ENCODE measurements at places on chromosomes 3 and 15.
A peak's percentile ranks its signal among the peaks of the same experiment; 100 is the strongest.

DNA sequence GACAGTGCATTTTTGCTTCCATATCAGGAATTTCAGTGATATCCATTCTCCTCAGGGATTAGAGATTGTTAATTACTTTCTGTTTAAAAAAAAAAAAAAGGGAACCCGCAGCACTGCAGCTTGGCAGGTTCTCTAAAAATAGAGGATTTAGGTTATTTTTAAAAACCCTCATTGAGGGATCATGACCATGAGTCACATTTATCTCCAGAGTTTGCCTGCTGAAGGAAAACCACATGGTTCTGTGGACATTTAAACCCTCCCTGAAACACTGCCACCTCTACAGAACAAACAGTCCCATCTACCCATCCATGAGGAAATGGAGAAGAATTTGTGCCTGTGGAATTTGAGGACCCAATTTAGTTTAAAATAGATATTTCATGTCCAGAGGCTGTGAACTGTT is 66.2 kb upstream of the UBE2E1 start:
- no peak overlapping the region for H3K4me3 ChIP-seq
- H3K4me1 ChIP-seq = peaks cover 11% of the 10 kb centered on the region

DNA sequence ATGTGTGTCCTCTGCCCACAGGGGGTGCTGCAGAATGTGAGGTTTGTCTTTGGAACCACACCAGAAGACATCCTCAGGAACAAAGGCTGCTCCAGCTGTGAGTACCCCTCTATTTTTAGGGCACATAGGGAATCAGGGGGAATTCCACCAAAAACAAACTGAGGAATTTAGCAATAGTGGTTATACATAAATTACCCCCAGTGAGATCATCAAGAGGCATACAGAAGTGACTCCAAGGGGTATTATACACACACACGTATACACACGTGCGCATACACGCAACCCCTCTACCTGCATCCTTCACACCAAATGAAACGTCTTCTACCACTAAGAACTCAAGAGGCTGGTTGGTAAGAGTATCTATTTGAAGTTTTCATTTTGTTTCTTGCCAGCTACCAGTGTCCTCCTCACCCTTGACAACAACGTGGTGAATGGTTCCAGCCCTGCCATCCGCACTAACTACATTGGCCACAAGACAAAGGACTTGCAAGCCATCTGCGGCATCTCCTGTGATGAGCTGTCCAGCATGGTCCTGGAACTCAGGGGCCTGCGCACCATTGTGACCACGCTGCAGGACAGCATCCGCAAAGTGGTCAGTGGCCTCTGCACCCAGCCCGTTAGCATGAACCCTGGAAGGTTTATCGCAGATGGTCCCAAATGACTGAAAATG is 2.9 kb downstream of the THBS1 start:
- H3K4me3 ChIP-seq = no peak overlapping the region
- DNase-seq = peak; percentile 56
- peaks cover 33% of the 10 kb centered on the region for H3K27me3 ChIP-seq
- H3K36me3 ChIP-seq = no peaks in the 10 kb centered on the region

DNA sequence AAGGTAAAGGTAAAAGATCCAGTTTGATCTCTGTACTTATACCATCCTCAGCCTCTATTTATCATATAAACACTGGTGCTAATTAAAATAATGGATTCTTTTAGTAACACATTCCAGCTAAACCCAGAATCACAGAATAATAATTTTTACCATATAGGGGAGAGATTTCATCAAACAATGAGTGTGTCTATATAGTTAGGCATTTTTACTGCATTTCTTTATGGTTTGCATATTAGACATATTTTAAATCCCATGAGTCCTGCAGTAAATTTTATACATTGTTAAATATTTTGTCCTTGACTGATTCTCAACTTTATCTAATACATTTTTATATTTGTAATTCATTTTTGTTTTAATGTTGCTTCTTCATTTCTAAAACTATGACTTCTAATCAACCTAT is 323.7 kb upstream of the AGTR1 start:
- H3K27ac ChIP-seq = no peak overlapping the region
- no peak for DNase-seq
- H3K4me1 ChIP-seq = no peaks in the 10 kb centered on the region
- H3K4me3 ChIP-seq = no peak overlapping the region
- H3K27me3 ChIP-seq = no peaks in the 10 kb centered on the region

GRCh38 chr3:45986303-45986982 is 9.2 kb downstream of the FYCO1 start:
- no peak overlapping the region for H3K27ac ChIP-seq
- H3K4me1 ChIP-seq = peaks cover 89% of the 10 kb centered on the region

- H3K27ac ChIP-seq = no peak overlapping the region
- H3K36me3 ChIP-seq = no peaks in the 10 kb centered on the region
- H3K27me3 ChIP-seq = peaks cover 11% of the 10 kb centered on the region
- no peaks in the 10 kb centered on the region for H3K4me1 ChIP-seq
Measured at GRCh38 chr3:138105598-138105997, 9.8 kb downstream of the DZIP1L start.

GRCh38 chr3:99504258-99504657 is 134.1 kb upstream of the COL8A1 start:
- peaks cover 3% of the 10 kb centered on the region for H3K4me1 ChIP-seq
- no peak for DNase-seq
- no peaks in the 10 kb centered on the region for H3K36me3 ChIP-seq
- H3K27ac ChIP-seq = no peak overlapping the region

GRCh38 chr3:172776049-172776717 is 25.7 kb downstream of the ECT2 start:
- H3K36me3 ChIP-seq = peaks cover 79% of the 10 kb centered on the region
- H3K27ac ChIP-seq = no peak overlapping the region
- no peaks in the 10 kb centered on the region for H3K27me3 ChIP-seq
- DNase-seq = no peak

GRCh38 chr15:38477637-38478036 is 23.7 kb downstream of the FAM98B start:
- peaks cover 17% of the 10 kb centered on the region for H3K4me1 ChIP-seq
- no peak overlapping the region for H3K4me3 ChIP-seq
- peaks cover 42% of the 10 kb centered on the region for H3K36me3 ChIP-seq
- no peak for DNase-seq
- no peaks in the 10 kb centered on the region for H3K27me3 ChIP-seq

DNA sequence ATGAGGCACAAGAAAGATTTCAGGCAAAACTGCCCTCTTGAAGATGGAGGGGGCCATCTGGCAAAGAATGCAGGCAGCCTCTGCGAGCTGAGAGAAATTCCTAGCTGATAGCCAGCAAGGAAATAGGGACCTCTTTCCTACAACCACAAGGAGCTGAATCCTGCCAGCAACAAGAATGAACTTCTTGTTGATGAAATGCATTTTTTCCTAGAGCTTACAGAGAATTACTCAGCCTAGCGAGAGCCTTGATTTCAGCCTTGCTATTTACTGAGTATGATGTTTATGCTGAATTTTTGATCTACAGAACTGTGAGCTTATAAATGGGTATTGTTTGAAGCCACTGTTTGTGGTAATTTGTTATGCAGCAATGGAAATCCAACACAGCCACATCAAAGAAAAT is 148.5 kb upstream of the NAALADL2 start:
- no peaks in the 10 kb centered on the region for H3K36me3 ChIP-seq
- H3K27ac ChIP-seq = no peak overlapping the region
- no peak overlapping the region for H3K4me3 ChIP-seq
- no peaks in the 10 kb centered on the region for H3K27me3 ChIP-seq
- DNase-seq = no peak

GRCh38 chr3:168615493-168616020 is 519.8 kb upstream of the GOLIM4 start:
- no peaks in the 10 kb centered on the region for H3K36me3 ChIP-seq
- no peak overlapping the region for H3K4me3 ChIP-seq
- no peaks in the 10 kb centered on the region for H3K27me3 ChIP-seq
- H3K4me1 ChIP-seq = no peaks in the 10 kb centered on the region
- no peak for DNase-seq

- no peak overlapping the region for H3K27ac ChIP-seq
- no peak for DNase-seq
Measured at GRCh38 chr3:184378651-184379357, 797 bp upstream of the THPO start.

- DNase-seq = no peak
- H3K27ac ChIP-seq = no peak overlapping the region
- no peaks in the 10 kb centered on the region for H3K27me3 ChIP-seq
Measured at GRCh38 chr3:114632757-114633424, 339.1 kb downstream of the TIGIT start.

- no peaks in the 10 kb centered on the region for H3K27me3 ChIP-seq
- H3K27ac ChIP-seq = no peak overlapping the region
- no peaks in the 10 kb centered on the region for H3K4me1 ChIP-seq
- DNase-seq = no peak
- H3K4me3 ChIP-seq = no peak overlapping the region
Measured at GRCh38 chr15:31523655-31524049, 197.0 kb downstream of the KLF13 start.

- no peak overlapping the region for H3K27ac ChIP-seq
- H3K27me3 ChIP-seq = no peaks in the 10 kb centered on the region
- no peaks in the 10 kb centered on the region for H3K36me3 ChIP-seq
- no peak for DNase-seq
Measured at GRCh38 chr3:106619-107018, 89.9 kb upstream of the CHL1 start.

- H3K4me3 ChIP-seq = no peak overlapping the region
- DNase-seq = no peak
Measured at GRCh38 chr15:39114690-39115378, 466.0 kb upstream of the THBS1 start.

GRCh38 chr3:43497422-43497821 is 124.4 kb downstream of the ANO10 start:
- no peak overlapping the region for H3K4me3 ChIP-seq
- DNase-seq = no peak
- peaks cover 19% of the 10 kb centered on the region for H3K4me1 ChIP-seq

DNA sequence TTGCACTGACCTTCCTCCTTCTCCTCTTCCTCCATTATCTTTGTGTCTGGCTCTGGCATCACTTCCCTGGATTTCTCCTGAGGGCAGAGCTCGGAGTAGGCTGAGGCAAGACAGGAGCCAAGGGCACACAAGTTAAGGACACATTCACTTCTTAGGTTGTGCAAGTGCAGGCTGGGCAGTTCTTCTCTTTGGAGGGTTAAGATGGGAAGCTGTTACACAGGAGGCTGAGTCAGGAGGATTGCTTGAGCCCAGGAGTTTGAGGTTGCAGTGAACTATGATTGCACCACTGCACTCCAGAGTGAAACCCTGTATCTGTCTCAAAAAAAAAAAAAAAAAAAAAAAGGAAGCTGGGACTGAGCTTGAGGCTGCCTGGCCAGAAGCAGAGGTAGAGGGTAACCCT is 176.2 kb upstream of the ANKRD28 start:
- no peak overlapping the region for H3K4me3 ChIP-seq
- no peak for DNase-seq
- peaks cover 4% of the 10 kb centered on the region for H3K27me3 ChIP-seq
- H3K36me3 ChIP-seq = no peaks in the 10 kb centered on the region
- H3K27ac ChIP-seq = no peak overlapping the region
- no peaks in the 10 kb centered on the region for H3K4me1 ChIP-seq

All from activated CD8-positive, alpha-beta memory T cell treated with anti-CD3 and anti-CD28 coated beads, Interleukin-2, amount 10 ng/mL, durations not matched to agents 7 days and 5 days (primary cell).